ENCODE measurements at places on chromosomes 6 and 20.

GRCh38 chr20:9051508-9051907, 17.4 kb upstream of the PLCB4 start:
- DNase-seq: no peak

DNA sequence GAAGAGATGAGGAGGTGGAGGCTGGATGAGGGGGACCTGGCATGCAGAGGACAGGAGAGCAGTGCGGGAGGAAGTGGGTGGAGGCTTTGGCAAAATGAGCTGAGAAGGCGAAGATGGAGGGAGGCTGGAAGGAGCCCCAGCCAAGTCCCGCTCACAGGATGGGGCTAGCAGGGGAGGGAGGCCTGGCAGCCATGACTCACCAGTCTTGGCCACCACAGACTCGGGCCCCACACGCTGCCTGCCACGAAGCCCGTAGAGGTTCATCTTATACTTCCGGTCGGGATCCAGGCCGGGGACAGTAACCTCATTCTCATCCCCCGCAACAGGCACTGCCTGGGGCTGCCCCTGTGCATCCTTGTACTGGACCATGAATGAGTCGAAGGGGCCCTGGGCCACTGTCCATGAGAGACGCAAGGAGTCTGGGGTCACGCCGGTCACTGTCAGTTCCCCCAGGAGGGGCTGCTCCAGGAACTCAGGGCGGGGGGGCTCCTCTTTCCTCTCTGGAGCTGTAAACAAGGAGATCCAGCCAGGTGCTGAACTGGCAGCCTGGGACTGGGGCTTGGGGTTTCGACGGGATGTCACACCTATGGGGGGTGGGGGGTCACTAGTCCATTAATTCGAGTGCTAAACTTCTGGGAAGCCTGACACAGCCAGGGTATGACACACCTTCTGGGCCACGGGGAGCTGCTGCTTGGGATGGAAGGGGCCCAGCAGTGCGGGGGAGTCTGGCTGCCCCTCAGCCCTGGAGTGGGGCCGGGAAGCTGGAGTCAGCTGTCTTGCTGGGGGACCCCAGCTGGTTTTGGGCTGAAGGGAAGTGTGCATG, 27.8 kb downstream of the TNXB start:
- no peak for DNase-seq

- no peak for DNase-seq
Observed at GRCh38 chr20:19683188-19683587, 74.9 kb upstream of the RIN2 start.

DNA sequence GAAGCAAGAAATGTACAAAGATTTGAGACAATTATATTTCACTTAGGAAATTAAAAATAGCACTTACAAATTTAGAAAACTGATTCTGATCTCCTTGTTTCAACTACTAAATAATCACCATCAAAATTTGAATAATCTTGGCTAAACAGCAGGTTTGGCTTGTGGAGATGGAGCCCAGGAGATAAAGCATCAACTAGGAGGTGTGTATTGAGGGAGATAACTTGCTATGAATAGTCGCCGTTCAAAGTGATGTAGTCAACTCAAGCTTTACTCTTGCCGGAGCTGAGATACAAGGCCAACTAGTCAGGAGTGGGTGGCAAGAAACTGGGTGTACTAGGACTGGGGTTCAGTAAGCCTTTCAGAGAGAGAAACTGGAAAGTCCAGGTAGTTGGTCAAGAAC, 117.7 kb downstream of the TRMT11 start:
- DNase-seq: no peak

DNA sequence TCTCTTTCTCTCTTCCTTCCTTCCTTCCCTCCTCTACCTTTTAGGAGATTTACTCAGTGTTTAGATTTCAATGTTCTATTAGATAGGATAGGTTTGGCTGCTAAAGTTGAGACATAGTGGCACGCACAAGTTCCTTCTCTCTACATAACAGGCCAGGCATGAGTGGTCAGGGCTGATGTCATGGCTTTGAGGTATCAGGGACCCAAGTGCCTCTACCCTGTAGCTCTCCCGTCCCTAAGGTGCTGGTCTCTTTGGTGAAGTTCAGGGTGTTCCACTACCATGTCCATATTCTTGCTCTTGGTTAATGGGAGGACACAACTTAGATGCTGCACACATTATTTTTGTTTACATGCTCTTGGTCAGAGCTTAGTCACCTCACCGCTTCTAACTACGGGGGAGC, 245.3 kb downstream of the QKI start:
- no peak for DNase-seq

DNA sequence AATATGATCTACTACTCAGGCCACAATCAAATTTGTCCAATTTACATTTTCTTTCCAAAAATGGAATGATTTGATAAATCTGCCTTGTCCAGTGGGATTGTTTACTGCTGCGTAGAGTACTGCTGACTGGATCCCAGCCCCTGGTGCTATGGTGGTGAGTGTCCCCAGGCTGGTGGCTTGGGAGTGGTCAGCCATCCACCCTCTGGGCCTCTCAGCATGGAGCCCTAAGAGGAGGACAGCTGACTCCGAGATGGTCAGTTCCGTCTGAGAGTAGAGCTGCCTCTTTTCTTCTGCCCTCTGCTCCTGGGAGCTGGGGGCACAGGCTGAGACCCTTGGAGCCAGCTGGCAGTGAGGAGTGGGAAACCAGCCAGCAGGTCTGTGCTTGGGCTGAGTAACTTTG, 22.7 kb downstream of the PRDM13 start:
- no peak for DNase-seq

DNA sequence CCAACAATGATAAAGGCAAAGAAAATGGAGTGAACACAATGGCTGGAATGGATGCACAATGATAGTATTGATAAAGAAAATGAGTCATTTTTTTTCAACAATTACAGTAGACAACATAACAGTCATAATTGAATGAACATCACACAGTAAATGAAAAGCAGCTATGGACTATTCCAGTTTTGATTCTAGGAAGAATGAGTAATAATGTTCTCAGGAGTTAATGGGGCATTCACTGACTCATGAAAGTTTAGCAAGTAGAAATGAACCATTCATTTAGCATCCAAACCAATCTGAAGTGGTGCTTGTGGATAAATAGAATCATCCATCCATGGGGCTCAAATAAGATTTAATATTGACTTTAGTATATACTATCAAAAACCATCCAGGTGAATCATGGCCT, 1029.5 kb upstream of the GJE1 start:
- no peak for DNase-seq

- DNase-seq: no peak
Observed at GRCh38 chr6:69308584-69308983, 488.2 kb downstream of the LMBRD1 start.

GRCh38 chr20:833121-833449, 430 bp upstream of the FAM110A start:
- no peak for DNase-seq

GRCh38 chr20:37669062-37669772, 24.6 kb upstream of the CTNNBL1 start:
- DNase-seq: peak; percentile 18

DNA sequence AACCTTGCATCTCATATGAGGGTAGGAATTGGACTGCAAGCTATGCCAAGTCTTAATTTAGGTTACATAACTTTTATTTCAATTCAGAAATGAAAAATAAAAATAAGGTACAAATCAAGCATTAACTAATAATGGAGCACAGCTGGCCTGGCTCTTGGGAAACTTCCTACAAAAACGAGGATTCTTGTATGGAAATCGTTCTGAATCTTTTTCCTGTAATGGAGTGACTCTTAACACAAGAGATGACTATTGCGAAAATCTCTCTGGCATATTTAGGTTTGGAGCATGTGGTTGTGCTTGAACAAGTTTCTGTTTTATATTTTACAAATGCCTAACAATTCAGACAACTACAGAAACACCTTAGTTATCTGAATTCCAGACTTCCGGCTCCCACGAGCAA, 34.0 kb upstream of the PI16 start:
- no peak for DNase-seq

DNA sequence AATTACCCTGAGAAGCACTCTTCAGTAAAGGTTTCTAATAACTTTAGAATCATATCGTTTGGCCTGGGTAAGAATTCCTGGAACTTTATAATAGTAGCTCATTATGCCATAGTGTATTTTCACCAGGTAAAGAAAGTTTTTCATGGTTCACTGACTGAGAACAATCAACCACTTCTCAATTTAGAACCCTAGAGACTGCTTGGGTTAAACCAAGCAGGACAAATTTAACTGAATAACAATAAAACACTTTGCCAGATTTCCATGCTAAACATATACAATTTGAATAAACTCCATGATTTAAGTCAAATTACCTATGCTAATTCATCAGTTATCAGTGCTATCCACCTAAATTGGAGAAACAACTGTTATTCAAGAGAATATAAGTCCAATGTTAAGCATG, 99.4 kb downstream of the PLG start:
- DNase-seq: no peak

DNA sequence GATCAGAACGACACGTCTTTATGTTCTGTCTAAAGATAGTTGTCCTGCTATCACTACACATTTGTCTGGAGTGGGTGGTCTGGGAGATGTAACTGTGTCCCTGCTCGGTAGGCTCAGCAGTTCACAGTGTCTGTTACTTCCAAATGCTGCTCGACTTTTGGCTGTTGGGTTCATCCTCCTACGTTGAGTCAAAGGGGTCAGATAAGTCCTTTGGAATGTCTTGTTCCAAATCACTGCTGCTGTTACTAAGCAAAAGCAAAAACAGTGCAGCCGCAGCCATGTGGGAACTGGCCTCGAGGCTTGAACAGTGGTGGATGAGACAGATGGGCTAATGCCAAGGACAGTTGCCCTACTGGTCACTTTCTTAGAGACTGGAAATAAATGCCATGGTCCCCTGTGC, 272.2 kb upstream of the MAP3K7 start:
- no peak for DNase-seq

- no peak for DNase-seq
Observed at GRCh38 chr6:100229512-100229911, 235.2 kb downstream of the SIM1 start.

DNA sequence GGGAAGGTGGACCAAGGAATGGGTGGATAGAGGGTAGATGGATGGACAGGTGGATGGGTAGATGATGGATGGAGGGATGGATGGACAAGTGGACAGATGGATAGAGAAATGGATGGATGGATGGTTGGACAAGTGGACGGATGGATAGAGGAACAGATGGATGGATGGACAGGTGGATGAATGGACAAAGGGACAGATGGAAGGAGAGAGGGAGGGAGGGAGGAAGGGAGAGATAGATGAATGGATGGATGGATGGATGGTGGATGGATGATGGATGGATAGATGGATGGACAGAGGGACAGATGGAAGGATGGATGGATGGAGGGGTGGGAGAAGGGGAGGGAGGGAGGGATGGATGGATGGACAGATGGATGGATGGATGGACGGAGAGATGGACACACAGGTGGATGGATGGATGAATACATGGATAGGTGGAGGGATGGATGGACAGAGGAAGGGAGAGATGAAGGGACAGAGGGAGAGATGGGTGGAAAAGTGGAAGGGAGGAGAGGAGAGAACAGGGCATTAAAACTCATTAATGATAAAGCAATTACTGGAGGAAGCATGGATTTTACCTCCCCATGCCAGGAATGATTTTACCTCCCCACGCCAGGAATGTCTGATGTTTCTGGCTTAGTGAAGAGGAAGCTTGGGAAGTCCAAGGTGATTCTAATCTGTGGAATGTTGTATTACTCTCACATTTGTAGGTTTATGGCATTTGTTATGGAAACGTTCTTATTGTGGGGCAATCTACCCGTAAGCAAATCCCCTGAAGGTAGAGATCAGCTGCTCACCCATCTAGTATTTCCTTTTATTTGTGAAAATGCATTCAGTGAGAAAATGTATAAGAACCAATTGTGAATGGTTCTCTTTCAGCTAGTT, 383.3 kb downstream of the TAF4 start:
- DNase-seq: no peak

DNA sequence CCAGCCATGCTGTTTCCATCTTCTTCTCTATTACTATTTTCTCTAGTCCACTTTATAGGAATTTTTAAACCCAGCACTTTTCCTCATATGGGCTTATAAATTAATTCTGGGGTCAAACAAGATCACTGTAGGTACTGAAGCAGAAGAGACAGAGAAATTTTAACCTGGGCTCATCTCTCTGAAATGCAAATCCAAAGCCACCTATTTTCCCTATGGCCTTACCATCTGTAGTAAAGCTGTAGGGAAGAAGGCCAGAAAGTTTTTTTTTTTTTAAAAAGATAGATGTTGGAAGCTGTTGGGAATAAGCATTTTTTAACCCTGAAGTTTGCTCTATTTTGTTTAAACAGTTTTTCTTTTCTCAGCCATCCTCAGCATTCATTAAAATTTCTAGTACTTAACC, 367.4 kb downstream of the CD109 start:
- DNase-seq: no peak

DNA sequence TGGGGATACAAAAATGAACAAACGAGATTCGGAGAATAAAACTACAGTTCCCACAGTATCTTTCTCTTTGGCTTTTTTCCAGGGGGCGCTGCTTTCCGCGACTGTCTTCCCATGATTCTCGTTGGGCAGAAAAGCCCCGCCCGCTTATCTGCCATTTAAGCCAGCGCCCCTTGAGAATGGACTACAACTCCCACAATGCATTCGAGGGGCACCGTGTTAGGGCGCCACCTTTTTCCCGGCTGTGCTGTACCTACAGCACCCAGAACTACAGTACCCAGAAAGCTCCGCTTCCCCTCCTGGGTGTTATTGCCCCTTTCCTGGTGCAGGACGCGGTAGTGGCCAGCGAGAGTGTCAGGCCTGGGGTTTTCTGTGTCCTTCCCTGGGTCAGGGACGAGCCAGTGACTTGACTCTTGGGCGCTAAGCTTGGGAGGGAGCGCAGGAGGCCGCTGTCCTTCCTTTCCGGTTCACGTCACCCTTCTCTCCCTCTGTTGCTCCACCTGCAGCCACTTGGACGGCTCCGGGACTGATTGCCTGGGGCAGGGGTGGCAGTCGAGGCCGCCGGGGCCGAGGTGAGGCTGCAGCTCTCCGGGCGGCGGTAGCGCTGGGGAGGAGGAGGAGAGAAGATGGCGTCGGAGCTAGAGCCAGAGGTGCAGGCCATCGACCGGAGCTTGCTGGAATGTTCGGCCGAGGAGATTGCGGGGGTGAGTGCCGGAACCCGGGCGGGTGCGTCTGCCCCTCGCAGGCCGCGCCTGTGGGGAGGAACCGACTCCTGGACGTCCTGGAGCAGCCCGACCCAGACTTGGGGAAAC, at the start of gene UBR2:
TSS of gene UBR2 (plus strand) at position 333 of the 809 bp plus-strand sequence. CDS start at position 624, 291 bp downstream.
- peak; percentile 92 for DNase-seq

DNA sequence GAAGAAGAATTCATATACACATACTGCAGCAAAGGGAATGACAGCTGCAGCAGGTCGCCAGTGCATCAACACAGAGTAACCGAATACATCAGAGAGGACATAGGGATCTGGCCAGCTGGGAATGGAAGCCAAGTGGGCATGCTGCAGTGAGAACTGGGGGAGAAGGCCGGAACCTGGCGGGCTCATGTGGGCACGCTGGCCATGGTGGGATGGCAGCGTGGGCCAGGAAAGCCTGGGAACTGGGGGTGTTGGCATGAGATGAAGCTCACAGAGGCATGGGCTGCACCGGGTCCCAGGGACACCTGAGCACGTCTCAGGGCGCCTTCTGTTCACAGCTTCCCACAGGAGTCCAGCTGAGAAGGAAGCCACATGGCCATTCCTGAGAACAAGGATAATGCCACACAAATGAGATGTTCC, 139.5 kb upstream of the AGPAT4 start:
- no peak for DNase-seq

- DNase-seq: no peak
Observed at GRCh38 chr20:43906505-43907034, 8.1 kb upstream of the TOX2 start.

- DNase-seq: no peak
Observed at GRCh38 chr6:139129284-139129683, 5.6 kb upstream of the HECA start.

- no peak for DNase-seq
Observed at GRCh38 chr6:108947114-108947854, 99.1 kb downstream of the ARMC2 start.
